HEK293T (cell line): ENCODE measurements at places on chromosomes 5 and 9.
A peak's percentile ranks its signal among the peaks of the same experiment; 100 is the strongest.

DNA sequence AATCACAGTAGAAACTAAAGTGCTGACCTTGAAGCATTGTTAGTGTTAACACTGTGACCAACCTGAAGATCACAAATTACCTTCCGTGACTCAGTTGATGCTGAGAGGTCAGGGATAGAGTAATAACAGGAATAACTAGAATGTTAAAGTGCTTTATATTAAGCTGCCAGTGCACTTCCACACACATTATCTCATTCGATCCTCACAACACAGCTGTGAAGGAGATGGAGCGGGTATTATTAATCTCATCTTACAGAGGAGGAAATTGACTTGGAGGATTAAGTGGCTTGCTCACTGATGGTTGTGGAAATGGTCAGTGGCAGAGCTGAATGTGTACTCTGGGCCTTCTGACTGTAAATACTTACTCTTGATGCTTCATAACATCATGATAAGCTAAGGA lies 252.5 kb upstream of the DMRT1 start:
- no peak for DNase-seq

DNA sequence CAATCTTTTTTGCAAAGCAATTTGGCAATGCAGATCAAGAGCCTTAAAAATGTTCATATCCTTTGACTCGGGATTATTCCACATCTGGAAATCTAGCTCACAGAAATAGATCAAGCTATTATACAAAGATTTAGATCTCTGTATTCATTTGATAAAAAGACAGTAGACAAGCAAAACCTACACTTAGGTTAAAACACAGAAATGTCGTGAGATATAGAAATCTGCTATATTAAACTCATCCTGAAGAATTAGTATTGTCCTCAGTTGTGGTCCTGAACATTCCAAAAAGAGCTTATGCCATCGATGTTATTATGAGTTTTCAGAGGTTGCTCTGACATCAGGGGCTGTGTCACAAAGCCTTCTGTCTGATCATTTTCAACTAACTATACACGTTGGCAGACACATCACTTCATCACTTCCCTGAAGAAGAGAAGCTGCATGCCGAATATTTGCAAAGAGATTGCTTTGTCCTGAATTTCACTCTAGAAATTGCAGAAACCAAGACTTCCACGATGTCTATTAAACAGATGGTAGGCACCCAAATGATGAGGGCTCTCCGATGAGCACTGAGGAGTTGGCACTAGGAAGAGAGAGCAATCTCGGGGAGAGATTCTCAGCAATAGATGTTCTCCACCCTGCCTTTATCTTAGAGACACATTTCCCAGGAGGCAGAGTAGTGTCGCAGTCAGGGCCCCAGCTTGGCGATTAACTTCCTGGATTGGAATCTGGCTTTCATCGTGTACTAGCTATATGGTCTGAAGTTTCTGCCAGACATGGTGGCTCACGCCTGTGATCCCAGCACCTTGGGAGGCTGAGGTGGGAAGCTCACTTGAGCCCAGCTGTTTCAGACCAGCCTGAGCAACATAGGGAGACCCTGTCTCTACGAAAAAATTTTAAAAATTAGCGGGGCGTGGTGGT lies 1.9 kb upstream of the UBTD2 start:
- no peak for DNase-seq

DNA sequence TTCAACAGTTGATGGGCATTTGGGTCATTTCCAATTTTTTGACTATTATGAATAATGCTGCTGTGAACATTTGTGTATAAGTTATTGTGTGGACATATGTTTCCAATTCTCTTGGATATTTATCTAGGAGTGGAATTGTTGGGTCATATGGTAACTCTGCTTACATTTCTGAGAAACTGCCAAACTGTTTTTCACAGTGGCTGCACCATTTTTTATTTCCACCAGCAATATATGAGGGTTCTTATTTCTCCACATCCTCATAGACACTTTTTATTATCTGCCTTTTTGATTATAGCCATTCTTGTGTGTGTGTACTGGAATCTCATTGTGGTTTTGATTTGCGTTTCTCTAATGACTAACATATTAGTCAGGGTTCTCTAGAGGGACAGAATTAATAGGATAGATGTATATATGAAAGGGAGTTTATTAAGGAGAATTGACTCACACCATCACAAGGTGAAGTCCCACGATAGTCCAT lies 14.7 kb upstream of the MED27 start:
- DNase-seq: no peak

DNA sequence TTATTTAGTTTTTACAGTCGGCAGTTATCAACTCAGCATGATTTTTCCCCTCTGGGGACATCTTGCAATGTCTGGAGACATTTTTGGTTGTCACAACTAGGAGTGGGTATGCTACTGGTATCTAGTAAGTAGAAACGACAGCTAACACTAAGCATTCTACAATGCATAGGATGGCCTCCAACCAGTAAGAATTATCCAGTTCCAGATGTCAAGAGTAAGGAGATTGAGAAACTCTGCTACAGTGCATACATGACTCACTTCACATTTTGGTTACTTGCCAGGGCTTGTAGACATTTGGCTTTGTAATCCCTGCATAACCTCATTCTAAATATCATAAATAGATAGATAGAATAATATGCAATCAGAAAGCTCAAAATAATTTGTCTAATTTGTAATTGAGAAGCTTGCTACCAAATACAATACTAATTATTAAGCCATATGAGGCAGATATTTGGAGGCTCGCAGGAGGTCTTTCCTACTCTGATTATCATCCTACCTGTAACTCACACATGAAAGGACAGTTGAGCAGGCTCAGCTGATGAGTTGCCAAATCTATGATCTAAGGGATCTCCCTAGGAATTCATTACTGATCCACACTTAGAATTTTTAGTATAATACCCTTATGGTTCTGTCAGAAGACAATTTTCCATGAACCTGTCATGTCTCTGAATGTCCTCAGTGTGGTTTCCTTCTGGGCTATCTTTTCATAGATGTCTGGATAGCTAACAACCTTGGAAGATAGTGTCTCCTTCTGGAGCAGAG lies 346.9 kb upstream of the TLE4 start:
- DNase-seq: no peak

DNA sequence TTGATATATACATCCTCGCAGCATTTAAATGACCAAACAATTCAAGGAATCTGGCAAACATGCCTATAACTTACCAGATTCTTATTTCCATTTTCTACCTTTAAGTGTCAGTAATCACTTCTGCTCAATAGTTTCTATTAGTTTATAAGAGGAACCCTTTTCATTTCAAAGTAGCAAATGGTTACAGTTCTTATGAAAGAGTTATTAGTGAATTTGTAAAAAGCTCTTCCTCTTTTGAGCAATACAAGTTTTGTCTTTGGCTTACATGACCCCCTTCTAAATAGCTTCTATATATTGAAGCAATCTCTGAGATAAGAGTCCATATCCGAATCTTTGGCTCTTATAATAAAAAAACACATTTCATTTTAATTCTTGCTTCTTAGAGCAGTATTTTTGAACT lies 42.0 kb downstream of the ELL2 start:
- no peak for DNase-seq

GRCh38 chr5:179769796-179770195 lies 24.0 kb upstream of the LTC4S start:
- no peak for DNase-seq

GRCh38 chr9:70165006-70165602 lies 93.7 kb upstream of the SMC5 start:
- DNase-seq: no peak

GRCh38 chr5:79301046-79301712 lies 65.2 kb downstream of the JMY start:
- no peak for DNase-seq

- DNase-seq: no peak
Measured at GRCh38 chr9:20832775-20833174, 148.7 kb downstream of the FOCAD start.

DNA sequence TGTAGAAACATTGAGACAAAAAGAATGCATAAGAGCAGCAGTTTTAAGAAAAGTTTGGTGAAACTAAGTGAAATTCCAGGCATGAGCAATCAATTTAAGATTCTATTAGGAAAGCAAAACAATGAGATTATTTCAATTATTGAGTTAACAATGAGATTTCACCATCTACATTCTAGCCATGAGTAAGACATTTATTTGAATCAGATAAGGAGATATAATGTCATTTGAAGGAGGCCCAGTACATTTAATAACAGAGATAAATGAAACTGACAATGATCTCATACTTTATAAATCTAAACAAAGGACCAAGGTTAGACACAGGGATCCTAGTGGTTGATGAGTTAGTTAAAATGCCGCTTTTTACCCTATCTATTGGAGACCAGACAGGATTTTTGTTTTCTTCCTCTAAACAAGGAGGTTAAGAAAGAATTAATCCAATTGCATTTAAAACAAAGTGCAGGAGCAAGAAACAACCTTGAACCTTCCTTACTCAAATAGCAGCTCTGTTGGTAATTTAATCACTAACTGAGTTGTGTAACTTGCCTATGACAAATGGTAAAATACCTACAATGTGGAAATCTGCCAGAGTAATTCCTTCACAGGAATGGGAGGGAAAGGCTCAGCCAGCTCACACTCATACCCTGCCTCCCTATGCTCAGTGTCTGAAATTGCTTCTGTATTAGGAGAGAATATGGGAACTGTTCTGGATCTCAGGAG lies 103.5 kb upstream of the NR3C1 start:
- no peak for DNase-seq

DNA sequence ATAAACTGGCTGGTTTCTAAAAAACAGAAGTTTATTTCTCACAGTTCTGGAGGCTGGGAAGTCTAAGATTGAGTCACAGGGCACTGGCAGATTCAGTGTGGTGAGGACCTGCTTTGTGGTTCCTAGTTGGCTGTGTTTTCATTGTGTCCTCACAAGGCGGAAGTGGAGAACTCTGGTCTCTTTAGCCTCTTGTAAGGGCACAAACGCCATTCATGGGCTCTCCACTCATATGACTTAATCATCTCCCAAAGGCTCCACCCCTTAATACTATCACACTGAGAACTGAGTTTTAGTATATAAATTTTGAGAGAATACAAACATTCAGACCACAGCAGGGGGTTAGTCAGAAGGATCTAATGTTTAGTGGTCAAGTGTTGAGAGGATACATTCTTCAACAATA lies 208.2 kb downstream of the SEC61B start:
- DNase-seq: no peak

DNA sequence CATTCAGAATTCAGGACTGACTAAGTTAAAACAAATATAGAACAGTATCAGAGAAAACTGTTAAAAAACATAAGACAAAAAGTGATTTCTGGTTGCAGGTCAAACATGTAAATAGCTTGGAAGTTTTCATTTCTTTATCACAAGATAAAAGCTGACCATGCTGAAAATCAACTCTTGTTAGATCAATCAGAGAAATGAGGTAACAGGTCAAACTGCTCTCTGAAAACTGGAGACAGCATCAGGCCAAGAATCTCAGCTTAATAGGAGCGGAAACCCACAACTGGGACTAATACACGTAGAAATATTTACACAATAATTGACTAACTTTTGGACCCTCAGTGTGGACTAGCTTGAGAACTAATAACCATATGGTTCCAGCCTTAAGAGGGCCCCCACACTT lies 1012.8 kb upstream of the EDIL3 start:
- no peak for DNase-seq

GRCh38 chr5:133119233-133119711 lies 67.5 kb downstream of the HSPA4 start:
- no peak for DNase-seq

- no peak for DNase-seq
Measured at GRCh38 chr5:1760231-1760630, 39.4 kb downstream of the MRPL36 start.

DNA sequence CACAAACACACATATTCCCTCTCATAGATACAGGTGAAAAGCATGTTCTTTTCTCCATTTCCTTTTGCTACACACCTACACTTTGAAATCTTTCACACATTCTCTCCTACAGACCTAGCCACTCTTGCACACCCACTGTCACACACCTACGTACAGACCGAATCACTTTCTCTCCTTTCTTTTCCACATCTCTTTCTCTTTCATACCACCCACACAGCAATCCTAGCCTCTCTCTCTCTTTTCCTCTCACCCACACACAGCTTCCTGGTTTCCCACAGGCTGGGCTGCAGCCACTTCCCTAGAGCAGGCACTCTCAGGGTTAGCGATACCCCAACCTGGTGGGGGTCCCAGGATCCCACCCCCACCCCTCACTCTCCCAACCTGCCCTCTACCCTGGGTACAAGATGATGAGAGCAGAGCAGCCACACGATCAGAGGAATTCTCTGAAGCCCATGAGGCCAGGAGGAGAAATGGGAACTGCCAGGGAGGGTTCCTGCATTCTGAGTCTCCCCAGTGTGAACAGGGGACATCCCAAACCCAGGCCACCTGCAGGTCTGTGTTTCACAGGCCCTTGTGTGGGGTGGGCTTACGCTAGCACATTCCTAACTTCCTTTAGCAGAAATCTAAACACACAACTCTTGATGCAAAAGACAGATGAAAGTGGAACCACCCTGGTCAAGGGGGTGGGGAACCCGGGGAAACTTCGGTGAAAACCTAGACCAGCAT lies 17.1 kb upstream of the SYNPO start:
- no peak for DNase-seq

- peak; percentile 86 for DNase-seq
Measured at GRCh38 chr9:137286975-137287383, 9.5 kb downstream of the TOR4A start.

- DNase-seq: no peak
Measured at GRCh38 chr5:93403141-93403928, 177.7 kb downstream of the NR2F1-AS1 start.

- DNase-seq: no peak
Measured at GRCh38 chr5:133930813-133931090, 37.7 kb downstream of the C5orf15 start.

GRCh38 chr5:128966846-128967245 lies 1.6 kb downstream of the SLC27A6 start:
- DNase-seq: no peak

DNA sequence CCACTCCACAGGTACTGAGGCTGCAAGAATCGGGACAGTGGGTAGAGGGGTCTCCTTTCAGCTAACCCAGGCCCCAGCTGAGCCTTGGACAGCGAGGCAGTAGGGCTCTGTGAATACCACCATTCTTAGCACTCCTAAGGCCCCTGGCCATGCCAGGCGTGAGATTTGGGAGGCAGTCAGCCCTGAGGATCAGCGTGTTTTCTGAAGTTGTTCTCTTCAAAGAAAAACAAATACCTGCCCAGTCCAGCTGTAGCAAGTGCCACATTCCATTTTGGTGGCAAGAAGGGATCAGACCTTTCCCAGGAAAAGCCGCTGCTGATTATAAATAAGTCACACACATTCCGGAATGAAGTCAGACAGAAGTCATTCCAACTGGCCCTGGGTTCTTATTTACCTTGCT lies 47.8 kb downstream of the RALGPS1 start:
- no peak for DNase-seq

DNA sequence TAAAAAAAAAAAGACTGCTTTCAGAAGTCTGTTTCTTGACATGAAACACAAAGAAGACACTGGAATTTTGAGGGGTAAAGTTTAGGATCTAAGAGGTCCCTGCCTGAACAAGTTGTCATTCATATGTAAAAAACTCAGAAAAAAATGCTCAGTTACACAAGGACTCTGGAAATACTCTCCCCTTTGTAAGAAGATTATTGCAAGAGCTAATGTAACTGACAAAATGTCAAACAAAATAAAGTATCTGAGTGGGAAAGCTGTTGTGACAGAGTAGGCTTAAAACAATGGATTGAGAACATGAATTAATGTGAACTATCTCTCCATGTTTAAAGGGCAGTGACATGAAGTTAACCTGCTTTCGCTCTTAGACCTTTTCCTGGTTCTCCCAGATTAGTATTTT lies 416.7 kb upstream of the TYRP1 start:
- no peak for DNase-seq
